T1000 (cell line): ENCODE measurements at places on chromosomes 3 and 15.

- no peak for DNase-seq
Measured at GRCh38 chr15:33074942-33075341, 119.6 kb downstream of the FMN1 start.

DNA sequence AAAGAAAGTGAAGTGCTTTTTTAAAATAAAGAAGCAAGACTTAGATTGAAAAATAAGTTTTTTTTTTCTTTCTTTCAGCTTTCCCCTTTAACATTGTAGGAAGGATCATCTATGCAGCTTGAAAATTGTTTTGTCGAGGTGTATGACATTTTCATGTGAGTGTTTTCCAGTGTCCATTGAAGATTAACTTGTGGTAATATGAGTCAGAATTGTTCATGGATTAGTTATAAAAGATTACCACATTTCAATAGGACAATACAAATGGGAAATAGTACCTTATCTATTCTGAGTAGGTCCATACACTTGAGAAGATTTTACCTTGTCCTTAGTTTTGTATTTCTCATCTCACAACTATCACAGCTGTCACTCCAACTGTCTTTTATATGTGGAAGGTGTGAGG, 1234.7 kb downstream of the NSUN3 start:
- no peak for DNase-seq

DNA sequence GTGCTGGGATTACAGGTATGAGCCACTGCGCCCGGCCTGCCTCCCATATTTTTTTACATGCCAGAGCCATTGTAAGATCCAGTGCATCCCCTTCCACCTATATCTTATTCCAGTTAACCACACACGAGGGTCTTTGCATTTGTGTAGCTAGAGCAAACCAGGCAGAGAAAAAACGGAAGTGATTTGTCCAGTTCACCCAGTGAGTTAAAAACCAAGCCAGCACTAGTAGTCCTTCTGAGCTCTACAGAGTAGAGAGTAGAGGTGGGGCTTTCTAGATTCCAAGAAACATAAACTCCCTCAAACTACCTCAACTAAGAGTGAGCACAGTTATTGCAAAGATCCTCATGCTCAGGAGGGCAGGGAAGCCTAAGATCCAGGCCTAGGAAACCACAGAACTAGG, 34.7 kb downstream of the TMEM158 start:
- no peak for DNase-seq

DNA sequence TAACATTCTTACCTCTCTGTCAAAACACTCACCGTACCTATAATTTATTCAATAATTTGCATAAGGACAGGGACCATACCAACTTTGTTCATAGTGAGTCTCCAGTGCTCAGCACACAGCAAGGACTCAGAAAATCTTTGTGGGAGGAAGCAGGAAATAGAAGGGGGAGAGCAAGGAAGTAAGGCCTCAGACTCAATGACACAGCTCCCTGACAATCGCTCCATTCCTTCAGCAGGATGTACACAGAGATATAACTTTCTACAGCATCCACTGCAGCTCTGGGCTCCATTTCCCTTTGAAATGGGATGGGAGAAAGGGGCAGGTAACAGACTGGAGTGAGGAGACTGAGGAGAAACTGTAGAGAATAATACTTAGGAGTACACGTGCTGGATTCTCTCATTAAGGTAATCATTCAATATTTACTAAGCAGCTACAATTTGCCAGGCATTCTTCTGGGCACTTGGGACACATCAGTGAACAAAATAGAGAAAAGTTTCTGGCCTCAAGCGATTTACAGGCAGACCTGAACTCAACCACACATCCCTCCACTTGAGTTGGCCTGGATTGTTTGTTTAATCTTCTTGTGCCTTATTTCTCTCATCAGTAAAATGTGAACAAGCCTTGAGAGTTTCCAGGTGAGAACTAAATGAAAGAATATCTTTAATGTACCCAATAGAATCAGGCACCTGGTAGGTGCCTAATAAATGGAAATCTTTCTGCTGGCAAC, 330.3 kb upstream of the THBS1 start:
- no peak for DNase-seq

- no peak for DNase-seq
Measured at GRCh38 chr15:28246605-28247004, 75.4 kb downstream of the HERC2 start.

- DNase-seq, result no peak
Measured at GRCh38 chr3:134066651-134067530, 37.2 kb upstream of the SLCO2A1 start.

GRCh38 chr3:52529376-52530333, 4.0 kb downstream of the NT5DC2 start:
- no peak for DNase-seq

- DNase-seq, result no peak
Measured at GRCh38 chr3:11602886-11603527, 40.7 kb downstream of the VGLL4 start.

- no peak for DNase-seq
Measured at GRCh38 chr3:182608832-182609231, 184.5 kb upstream of the ATP11B start.
